CD4-positive, alpha-beta T cell treated with Interleukin-2 at 100 ng/mL for 4 hours (primary cell): ENCODE measurements at places on chromosomes 16 and 17.

GRCh38 chr16:84730406-84731106, 30.8 kb downstream of the USP10 start:
- peak; percentile 51 for DNase-seq

DNA sequence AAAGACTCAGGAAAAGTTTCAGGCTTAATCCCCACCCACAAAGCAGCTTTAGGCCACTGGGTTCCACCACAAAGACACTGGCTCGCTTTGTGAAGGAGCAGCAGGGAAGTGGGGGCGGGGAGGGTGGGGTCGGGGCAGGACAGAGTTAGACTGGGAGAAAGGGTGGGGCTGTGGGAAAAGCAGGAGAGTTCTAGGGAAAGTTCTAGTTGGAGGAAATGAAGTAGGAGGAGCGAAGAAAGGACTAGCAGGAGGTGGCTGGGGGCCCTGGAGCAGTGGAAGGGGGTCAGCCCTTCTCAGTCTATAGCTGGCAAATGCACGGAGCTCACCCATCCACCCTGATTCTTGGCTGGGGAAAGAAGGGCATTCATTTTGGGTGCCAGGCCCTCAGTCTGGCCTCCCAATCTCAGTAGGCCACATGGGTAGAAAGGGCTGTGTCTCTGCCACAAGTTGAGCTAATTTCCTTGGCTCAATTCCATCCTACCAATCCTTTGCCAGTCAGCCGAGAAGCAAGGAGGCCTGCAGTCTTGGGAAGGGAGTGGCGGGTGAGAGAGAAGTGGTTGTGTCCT, 4.6 kb downstream of the INPP5K start:
- no peak for DNase-seq

DNA sequence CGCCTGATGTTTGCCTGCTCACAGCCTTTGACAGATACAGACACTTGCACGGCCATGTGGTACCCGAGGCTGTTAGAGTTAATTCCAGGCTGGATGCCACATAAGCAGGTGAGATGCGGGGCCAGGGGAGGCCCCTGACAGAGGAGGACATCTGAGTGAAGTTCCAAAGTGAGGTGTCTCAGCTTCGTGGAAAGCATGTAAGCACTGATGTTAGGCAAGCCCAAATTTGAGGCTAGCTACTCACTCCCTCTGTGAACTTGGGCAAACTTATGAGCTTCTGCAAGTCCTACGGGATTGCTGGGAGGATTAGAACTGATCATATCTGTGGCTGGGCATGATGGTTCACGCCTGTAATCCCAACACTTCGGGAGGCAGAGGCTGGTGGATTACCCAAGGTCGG, 39.3 kb upstream of the MARCHF10 start:
- no peak for DNase-seq

DNA sequence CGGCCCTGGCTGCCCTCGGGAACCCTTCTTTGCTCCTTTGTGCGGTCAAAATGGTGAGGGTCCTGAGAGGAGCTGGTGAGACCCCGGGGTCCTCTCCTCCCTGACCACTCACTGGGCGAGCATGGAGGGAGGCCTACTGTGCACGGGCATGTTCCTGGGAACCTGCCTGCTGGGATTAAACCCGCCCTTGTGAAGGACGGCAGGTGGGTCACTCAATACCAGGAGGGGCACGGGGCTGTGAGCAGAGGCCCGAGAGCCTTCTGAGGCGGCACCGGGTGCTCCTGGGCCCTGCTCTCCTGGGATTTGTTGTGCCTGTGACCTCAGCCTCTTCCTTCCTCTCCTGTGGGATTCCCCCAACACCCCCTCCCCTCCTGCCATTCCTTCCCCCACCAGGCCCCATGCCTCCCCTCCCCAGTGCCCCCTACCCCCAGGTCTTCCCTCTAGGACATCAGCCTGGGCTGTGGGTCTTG, 19.7 kb downstream of the METRNL start:
- DNase-seq = no peak

GRCh38 chr17:2050300-2051060, 4.4 kb upstream of the HIC1 start:
- peak; percentile 68 for DNase-seq

GRCh38 chr16:79272141-79272577, 328.4 kb downstream of the MAF start:
- DNase-seq = peak; percentile 57

- DNase-seq = no peak
Observed at GRCh38 chr17:42323268-42323773, 35.0 kb downstream of the STAT5A start.

DNA sequence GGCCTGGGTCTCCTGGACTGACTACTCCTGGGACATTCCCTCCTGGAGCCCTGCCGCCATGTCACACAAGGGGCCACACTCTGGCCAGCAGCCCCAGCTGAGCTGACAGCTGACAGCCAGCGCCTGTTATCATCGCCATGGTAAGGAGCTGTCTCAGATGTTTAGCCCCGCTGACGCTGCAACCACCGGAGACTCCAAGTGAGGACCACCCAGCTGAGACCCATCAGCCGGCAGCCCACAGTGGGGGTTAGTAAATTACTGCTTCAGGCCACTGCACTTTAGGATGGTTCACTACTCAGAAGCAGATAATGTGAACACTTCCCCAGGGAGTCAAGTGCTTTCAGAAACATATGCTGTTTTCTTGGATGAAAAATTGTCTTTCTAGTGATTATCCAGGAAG, 14.6 kb upstream of the SPHK1 start:
- DNase-seq = no peak

- peak; percentile 49 for DNase-seq
Observed at GRCh38 chr16:3058139-3059030, 7.1 kb upstream of the IL32 start.

GRCh38 chr16:46673320-46674013, 15.5 kb downstream of the VPS35 start:
- peak; percentile 61 for DNase-seq

- no peak for DNase-seq
Observed at GRCh38 chr17:47907932-47908562, 12.0 kb downstream of the SP2 start.

GRCh38 chr16:75406943-75407342, 26.4 kb downstream of the CFDP1 start:
- no peak for DNase-seq

DNA sequence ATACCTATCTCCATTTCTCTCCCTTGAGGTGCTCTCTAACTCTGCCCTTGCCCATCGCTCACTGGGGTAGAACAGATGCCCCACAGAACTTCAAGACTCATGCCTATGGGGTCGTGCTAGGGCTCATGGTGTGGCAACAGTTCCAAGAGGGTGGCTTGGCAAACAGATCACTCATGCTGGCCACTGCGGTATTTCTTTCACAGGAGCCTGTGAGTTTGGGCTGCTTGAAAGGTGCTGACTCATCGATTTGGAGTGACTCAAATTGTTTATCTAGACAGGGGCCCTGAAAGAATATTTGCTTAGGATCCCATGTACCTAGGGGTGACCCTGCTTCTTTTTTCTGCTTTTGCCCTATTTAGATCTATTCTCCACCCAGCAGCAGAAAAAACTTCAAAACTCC, 69.9 kb downstream of the IRX5 start:
- no peak for DNase-seq

DNA sequence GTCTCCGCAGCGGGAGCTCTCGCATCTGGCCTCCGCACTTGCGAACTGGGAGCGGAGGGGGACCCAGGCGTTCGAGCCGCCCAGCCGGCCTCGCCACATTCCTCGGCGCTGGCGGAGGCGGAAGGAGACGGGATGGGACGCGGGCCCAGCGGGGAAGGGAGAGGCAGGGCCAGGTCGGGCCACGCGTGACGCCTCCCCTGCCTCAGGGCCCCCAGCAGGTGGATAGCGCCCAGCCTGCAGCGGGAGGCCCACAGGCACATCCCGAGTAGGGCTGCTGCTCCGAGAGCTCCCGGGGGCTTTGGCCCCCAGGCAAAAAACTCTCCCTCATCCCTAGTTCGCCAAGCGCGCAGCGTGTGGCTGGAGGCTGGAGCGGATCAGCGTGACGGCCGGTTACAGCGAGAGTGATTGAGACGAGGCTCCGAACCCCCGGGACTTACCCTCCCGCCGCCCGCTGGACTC, 800 bp downstream of the PLEKHH3 start:
- DNase-seq = no peak

- DNase-seq = no peak
Observed at GRCh38 chr16:24045641-24046040, 209.9 kb downstream of the PRKCB start.

DNA sequence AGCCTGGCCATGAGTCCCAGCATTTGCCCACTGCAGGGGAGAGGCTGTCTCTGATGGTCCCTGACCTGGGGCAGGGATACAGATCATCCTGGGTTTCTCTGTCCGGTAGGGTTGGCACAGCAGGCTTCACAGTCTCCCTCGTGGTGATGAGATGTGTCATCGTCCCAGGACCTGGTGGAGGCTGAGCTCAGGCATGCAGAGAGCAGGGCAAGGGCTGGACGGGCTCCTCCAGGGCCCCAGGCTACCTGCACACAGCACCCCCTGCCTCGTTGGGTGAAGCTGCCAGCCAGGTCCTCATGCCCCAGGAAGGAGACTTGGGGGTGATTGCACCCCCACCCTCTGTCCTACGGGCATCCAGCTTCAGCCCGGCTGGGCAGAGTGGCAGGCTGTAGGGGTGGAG, 155.8 kb upstream of the GSE1 start:
- no peak for DNase-seq

DNA sequence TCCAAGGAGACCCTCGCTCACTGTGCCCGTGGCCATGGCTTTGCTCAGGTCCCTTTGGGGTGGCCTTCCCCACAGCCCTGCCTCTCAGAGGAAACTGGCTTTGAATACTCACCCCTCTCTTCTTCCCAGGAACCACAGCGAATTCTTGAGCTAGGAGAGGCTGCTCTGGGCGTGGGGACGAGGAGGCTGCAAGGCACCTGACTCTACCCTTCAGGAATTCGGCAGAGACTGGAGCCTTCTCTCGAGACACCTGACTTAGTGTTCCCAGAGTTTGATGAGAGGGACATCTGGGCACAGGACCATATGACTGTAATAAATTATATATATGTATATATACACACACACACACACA, 6.2 kb downstream of the LLGL2 start:
- no peak for DNase-seq

DNA sequence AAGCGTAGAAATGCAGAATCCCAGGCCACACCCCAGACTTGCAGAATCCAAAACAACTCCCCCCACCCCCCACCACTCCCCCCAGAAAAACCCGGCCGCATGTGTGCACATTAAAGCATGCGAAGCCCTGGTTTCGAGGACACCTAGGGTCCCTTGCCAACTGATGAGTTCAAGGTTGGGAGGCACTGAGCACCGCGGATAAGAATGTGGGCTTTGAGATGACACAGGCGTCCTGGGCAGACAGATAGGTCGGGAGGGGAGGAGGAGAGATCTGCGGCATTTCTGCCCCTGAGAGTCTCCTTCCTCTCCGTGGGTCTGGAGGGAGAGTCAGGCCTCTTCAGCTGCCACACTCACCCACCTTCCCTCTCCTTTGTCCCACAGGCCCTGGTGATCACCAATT, 98.3 kb downstream of the ABCC1 start:
- no peak for DNase-seq

DNA sequence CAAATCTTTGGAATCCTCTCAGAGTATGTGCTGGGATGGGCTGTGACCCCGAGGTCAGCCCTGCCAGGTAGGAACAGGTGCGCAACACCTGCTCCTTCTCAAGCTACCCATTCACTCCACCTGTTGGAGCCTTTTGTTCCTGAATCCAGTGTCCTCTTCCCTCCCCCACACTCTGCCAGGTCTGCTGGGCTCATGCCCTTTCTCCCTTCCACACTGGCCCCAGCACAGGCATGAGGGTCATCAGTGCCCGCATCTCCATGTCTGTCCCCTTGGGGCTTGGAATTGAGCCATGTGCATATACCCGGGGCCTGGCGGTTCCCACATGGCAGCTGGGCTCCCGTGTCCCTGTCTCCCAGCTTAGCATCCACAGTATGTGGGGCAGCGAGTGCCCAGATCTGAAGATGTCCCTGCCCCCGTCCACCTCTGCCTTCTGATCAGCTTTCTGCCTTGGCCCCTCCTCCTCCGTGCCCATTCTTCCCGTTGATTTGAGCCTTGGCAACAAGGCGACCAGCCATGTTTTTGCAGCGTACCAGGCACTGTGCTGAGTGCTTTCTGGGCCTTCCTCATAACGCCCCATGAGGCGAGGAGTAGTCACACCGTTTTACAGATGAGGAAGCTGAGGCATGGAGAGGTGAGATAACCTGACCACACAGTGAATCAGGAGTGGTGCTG, 102.2 kb downstream of the RAP1GAP2 start:
- no peak for DNase-seq

GRCh38 chr16:57105184-57105583, 12.8 kb downstream of the CPNE2 start:
- no peak for DNase-seq

DNA sequence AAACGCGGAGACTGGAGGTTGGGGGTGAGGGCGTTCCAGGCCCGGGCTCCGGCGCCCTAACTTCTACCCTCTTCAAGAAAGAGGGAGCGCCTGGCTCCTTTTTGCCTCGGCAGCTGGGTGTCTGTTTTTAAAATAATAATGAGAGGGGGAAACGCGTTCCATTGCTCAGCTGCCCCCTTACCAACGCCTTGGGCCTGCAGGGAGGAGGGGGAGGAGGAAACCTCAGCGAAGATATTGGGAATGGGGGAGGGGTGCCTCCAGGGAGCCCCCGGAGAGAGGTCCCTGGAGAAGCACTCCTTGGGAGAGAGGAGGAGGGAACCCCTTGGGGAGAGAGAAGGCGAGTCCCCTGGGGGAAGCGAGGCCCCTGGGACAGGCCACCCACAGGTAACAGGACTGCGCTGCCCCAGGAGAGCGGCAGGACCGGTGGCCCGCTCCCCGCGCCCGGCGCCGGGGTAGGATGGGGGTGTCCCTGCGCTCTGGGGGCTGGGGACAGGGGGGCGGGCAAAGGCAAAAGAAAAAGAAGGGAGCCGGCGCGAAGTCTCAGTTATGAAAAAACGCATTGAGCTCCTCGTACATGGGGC, 2.7 kb downstream of the NEUROD2 start:
- DNase-seq = no peak

DNA sequence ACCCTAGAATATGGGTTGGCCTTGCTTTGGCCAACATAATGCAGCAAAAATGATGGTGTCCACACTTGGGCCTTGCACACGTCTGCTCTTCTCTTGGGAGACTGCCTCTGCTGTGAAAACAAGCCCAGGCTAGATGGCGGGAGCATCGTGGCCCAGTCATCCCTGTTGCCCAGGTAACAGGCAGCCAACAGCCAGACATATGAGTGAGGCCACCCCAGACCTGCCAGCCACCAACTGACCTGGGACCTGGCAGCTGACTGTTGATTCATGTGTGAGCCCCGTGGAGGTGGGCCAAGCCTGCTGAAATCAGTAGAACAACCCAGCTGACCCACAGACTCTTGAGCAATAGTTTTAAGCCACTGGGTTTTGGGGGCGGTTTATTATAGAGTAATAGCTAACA, 39.4 kb upstream of the CDH3 start:
- DNase-seq = no peak

- no peak for DNase-seq
Observed at GRCh38 chr17:69551212-69552010, 136.9 kb downstream of the MAP2K6 start.

- DNase-seq = no peak
Observed at GRCh38 chr17:60920107-60920506, 242.5 kb downstream of the BCAS3 start.
